Stimulated activated CD8-positive, alpha-beta memory T cell treated with anti-CD3 and anti-CD28 coated beads, Interleukin-15, amount 100 ng/mL, for 24 hours (primary cell): ENCODE measurements at places on chromosomes 16 and 17.

GRCh38 chr16:50593410-50594150 is 45.4 kb downstream of the NKD1 start:
- DNase-seq = no peak

DNA sequence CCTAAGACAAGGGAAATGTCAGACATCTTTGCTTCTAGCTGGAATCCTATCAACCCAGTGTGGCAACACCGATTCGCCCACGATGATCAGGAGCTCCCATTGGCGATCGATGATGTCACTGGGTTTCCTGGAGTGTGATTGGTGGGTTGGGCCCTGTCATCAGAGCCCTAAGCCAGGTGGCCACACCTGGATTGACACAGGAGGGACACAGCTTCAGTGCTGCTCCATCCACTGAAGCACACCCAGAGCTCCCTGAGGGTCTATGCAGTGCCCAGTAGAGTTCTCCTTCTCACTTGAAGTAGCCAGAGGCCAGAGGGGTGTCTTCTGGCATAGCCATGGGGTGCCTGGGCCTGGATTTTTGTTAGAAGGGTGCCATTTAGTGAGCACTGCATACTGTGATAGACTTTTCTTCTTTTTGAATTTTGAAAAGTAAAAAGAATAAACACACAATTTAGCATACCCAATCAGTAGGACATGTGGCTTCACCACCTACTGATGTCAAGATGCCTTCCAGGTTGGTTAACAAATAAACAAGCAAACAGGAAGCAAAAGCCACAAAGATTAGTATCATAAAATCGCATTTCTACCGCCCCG is 77.6 kb downstream of the CMIP start:
- no peak for DNase-seq

- no peak for DNase-seq
Measured at GRCh38 chr16:75181630-75182029, 25.3 kb downstream of the CTRB2 start.

- no peak for DNase-seq
Measured at GRCh38 chr16:167122-167690, 1.4 kb downstream of the HBM start.

DNA sequence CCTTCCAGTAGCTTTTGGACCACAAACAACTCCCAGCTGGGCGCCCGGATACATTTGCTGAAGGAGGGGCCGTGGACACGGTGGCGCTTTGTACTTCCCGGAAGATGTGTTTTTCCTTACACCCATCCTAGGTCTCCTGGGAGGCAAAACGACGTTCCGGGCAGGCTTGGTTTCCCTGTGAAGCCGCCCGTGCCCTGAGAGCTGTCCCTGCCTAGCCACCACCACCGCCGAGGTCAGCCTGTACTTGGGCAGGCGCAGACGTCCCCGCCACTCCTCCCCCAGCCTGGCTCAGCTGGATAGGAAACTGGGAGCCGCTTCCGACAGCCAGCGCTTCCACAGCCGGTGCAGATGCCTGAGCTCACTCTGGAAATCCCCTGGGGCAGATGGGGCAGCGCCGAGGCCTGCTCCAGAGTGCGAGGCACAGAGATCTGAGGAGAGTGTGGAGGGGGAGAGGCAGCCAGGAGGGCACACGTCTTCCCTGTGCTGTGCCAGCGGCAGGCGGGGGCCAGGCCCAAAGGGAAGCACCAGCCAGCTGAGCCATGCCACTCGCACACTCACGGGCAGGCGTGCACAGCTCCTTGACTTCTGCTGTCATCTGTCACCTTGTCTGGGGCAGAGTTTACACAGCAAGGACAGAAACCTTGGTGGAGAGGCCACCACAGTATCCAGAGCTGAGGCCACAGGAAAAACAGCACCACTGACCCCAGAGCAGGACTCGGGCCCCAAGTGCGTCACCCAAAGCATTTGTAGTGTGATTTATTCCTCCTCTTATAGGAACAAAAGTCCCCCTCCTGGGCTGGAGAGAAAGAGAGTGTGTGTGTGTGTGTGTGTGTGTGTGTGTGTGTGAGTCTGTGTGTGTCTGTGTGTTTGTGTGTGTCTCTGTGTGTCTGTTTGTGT is 3.0 kb downstream of the RHBDF2 start:
- no peak for DNase-seq

- DNase-seq = no peak
Measured at GRCh38 chr16:63145411-63145810, 1109.2 kb upstream of the CDH8 start.

GRCh38 chr16:75070012-75070841 is 46.4 kb downstream of the LDHD start:
- DNase-seq = no peak

DNA sequence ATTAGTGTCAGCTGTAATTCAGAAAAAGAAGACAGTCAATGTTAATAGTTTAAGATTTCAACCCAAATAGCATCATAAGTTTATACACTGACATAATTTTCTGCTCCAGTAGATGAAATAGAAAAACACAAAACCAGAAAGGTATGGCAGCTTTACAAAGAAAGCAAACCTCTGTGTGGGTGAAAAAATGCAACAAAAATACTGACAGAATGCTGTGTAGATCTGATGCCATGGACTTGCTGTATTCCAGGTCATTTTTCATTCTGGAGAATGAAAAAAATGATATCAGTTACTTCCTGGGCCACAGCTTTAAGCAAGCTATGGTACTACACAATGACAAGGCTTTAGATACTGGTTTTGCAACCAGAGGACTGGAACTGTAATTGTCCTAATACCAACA is 116.0 kb downstream of the MAP2K4 start:
- no peak for DNase-seq

- DNase-seq = no peak
Measured at GRCh38 chr17:71801301-71801700, 319.5 kb upstream of the SOX9 start.

DNA sequence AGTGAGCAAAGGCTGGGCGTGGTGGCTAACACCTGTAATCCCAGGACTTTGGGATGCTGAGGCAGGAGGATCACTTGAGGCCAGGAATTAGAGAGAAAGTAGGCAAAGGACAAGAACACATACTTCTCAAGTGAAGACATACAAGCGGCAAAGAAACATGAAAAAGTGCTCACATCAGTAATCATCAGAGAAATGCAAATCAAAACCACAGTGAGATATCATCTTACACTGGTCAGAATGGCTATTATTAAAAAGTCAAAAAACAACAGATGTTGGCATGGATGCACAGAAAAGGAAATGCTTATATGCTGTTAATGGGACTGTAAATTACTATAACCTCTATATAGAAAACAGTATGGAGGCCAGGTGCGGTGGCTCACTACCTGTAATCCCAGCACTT is 12.2 kb upstream of the SLX4 start:
- no peak for DNase-seq

- no peak for DNase-seq
Measured at GRCh38 chr16:11165894-11166665, 89.9 kb downstream of the SOCS1 start.

- no peak for DNase-seq
Measured at GRCh38 chr16:31377210-31377903, 15.8 kb upstream of the ITGAD start.

GRCh38 chr17:32769846-32770245 is 107.1 kb downstream of the MYO1D start:
- no peak for DNase-seq

- no peak for DNase-seq
Measured at GRCh38 chr17:17109907-17110306, 67.7 kb downstream of the MPRIP start.

DNA sequence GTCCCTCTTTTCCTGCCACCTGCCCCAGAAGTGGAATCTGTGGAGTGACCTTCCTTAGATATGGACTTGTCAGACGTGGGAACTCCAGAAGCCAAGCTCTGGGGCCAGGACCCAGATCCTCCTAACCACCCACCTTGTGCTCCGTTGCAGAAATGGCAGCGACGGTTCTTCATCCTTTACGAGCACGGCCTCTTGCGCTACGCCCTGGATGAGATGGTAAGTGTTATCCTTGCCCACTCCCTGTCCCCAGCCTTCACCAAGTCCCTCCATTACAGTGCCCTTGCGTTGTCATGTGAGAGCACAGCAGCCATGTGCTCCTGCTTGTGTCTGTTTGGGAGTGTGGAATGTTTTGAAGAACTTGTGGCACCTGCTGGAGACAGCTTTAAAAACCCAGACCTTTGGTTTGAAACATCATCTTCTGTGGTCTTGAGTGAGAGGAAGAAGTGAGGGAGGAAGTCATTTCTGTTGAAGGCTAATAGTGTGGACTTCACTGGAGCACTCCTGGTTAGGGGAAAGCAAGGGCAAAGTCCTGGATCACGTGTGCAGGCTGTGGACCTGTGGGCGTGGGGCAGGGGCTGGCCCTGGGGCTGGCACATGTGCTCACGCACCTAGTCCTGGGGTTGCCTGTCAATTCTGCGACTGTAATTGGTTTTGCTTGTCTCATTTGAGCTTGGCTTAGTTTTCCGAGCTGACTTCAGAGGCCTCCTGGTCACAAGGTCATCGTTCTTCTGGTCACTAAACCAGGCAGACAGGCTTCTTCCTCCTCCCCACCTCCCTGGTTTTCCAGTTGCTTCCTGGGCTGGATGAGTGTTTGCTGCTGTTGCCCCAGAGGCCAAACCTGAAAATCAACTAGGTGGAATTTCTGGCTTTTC is 35.8 kb downstream of the MPRIP start:
- no peak for DNase-seq

DNA sequence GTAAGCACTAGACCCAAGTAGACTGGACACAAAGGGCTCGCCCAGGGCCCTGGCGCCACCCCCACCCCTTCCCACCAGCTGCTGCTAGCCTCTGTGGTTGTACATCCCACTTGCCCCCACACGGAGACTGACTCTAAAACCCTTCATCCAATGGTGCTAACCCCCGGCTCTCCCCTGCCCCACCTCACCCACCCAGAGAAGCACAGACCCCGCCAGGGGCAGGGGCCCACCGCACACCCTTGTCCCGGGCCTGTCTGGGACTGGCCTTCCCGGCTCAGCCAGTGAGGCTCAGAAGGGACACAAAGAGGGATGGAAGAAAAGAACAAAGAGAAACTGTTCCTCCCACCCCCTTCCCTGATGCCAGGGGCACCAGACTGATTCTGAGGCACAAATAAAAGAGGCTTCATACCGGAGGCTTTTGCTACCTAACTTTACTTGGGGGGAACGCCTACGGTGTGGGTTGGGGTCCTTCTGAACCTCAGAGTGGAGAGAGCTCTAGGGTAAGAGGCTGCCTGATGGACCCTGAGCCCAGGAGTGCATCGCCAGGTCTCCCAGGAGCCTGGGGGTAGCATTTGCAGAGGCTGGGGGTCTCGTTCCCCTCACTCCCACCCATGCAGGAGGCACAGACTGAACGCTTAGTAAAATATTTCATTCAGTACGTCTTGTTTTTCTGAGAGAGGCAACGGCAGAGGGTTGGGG is 8.2 kb downstream of the CORO6 start:
- DNase-seq = no peak

- DNase-seq = no peak
Measured at GRCh38 chr17:42674755-42675347, 1.9 kb downstream of the PLEKHH3 start.

DNA sequence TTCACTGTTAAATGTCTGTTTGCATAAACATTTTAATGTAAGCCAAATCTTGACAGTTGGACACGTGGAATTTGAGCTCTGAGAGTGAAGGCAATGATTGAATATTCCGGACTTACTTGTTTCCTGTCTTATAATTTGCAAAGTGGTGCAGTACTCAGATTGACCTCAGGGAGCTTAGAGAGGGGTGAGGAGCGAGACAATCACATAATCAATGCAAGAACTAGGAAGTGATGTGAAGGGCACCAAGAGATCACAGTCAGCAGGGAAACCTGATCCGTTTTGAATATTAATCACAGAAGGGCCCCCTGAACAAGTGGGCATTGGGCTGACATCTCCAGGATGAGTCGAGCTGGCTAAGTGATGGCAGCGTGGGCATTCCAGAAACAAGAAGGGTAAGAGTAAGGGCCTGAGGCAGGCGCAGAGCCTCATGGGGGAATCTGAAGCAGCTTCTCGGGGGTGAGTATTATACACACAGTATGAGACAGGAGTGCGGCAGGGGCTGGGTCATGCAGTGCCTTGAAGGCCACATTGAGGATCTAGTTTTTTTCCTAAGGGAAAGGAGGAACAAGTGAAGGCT is 26.1 kb downstream of the TEX2 start:
- DNase-seq = no peak

DNA sequence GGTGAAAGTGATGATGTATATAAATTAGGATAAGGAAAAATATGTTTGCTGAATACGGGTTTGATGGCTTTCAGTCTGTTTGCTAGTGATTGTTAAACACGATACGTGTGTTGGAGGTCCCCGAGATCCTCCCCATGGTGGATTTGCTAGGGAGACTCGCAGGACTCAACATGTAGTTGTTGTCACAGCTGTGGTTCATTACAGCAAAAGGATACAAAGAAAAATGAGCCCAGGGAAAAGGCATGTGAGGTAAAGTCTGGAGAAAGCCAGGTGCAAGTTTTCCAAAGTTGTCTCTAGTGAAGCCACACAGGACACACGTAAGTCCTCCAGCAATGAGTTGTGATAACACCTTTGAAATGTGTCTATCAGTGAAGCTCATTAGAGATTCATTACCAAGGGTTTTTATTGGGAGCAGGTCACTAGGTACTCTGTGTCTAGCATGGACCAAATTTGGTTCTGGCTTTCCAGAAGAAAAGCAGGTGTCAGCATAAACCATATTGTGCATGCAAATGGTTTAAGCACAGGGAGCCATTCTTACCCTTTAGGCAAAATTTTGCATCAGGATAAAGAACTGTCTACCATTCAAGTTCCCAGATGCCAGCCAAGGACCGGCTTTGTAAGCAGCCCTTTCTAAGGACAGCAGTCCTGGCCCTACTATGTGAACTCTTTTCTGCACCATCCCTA is 215.2 kb upstream of the WSCD1 start:
- DNase-seq = no peak

DNA sequence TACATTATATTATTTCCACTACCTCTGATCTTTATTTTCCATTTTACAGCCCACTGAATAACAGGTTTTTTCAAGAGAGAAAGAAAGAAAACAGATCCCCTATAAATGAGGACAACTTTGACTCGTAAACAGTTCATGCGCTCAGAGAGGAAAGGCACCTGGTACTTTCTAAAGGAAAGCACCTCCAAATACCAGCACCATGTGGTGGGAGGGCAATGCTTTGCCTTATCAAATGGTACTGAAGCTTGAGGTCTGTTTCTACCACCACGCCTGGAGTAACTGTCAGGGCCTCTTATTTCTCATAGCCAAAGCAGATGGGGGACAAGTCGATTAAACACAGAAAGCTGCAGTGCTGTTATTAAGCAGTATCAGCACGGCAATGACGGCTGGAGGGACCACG is 510.3 kb upstream of the ZFHX3 start:
- no peak for DNase-seq

- no peak for DNase-seq
Measured at GRCh38 chr17:40349895-40350688, 14.4 kb downstream of the GJD3 start.

GRCh38 chr17:35286120-35286781 is 43.4 kb downstream of the SLFN5 start:
- DNase-seq = no peak

GRCh38 chr17:47882247-47882646 is 13.8 kb upstream of the SP2 start:
- no peak for DNase-seq

GRCh38 chr16:10641953-10642949 is 52.5 kb downstream of the TEKT5 start:
- DNase-seq = no peak
